DMS153 (cell line): ENCODE measurements at places on chromosomes 6 and 20.

GRCh38 chr6:17038316-17038715 lies 63.5 kb upstream of the STMND1 start:
- no peak for DNase-seq

DNA sequence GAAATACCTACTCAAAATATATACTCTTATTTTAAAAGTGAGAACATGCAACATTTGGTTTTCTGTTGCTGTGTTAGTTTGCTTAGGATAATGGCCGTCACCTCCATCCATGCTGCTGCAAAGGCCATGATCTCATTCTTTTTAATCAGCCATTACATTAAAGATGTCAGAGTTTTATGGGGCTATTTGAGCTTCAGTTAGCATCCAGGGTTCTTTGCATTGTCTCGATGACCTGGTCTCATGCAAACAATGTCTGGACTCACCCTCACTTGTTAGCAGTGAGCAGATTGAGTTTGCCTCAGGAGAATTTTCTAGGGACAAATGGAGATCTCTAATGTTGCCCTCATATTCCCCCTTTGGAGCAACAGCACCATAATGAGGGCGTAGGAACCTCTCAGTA lies 458.7 kb upstream of the AGPAT4 start:
- DNase-seq: no peak

GRCh38 chr6:51608932-51609331 lies 478.5 kb downstream of the PKHD1 start:
- no peak for DNase-seq

- DNase-seq: no peak
Observed at GRCh38 chr20:25361287-25361683, 29.4 kb downstream of the ABHD12 start.

DNA sequence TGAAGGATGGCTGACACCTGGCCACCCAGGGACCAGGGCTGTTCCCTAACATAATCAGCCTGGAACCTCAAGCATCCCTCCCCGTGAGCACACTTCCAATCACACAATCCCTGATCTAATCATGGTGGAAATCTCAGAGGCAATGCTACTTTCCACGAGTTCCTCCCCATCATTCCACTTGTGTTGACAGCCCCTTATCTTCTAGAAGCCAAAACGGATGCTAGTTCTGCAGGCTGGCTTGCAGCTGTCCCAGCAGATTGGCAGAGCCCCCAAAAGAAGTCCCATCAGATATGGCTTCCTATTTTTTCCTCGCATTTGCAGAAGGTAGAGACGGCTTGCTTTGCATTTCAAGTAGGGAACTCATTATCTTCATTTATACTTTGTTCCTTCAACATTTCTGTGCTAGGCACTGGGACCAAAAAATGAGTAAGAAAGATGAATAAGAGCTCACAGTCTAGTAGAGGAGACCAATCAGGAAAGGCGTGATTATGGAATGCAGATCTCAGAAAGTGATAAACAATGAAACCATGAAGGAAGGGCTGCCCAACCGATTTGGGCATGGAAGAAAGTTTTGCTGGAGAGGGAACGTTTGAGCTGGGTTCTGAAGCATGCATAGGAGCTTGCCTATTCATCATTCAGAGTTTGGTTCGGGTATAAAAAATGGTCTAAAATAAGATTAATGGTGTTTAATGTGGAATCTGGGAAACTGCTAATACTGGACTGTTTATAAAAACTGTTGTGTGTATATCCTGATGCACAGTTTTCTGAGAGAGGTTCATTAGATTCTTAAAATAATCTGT lies 44.6 kb upstream of the TBC1D7 start:
- no peak for DNase-seq
